ENCODE measurements at places on chromosomes 1 and 21. TPM values are rescaled to one million over a fixed set of nuclear protein-coding genes. Genes with fewer than 3 reads are reported as not detected.

DNA sequence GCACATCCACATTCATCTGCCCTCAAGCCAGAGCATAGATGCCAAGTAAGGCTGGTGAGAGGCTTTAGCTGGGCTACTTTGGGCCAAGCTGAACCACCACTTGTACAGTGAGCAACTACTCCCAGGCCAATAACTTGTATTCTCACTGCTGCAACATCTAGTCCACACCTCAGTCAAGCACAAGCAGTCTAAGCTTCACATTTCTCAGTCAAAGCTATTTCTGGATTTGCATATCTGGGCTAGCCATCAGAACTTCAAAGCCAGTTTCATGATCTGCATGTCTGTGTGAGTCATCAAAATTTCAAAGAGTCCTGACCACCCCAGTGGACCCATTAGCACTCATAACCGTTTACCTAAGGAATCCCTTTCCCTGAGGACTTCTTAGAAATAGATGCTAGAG lies 77.7 kb upstream of the DIRAS3 start:
- DNase-seq: no peak

GRCh38 chr1:109730666-109731065 lies 10.2 kb downstream of the GSTM3 start:
- no peak for DNase-seq

DNA sequence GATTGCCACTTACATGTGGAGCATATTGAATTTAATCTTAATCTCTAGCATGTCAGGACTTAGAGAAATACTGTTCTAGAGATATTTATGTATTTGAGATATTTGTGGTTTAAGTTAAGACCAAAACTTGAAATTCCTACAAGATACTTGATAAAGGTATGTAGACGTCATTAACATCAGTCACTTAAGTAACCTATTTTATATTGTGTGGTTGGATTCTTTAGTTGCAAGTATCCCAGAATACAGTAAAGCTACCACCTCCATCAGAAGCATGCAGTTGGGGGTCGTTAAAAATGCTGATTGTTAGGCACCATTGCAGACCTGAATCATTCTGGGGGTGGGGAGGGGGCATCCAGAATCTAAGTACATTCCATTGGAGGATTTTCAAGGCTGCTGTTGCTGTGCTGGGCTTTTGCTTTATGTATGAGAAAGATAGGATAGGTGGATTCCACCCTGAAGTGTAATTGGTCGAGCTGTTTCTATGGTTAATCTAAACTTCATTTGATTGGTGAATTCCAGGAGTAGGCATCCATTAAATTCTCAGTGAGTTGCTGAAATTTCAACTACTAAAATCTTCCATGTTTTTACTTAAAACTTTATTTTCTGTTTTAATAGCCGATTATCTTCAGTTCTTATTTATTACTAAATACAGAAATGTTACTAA lies 4.0 kb downstream of the H3-3A start:
- no peak for DNase-seq

MYBPHL gene
- not detected for total RNA-seq

DNA sequence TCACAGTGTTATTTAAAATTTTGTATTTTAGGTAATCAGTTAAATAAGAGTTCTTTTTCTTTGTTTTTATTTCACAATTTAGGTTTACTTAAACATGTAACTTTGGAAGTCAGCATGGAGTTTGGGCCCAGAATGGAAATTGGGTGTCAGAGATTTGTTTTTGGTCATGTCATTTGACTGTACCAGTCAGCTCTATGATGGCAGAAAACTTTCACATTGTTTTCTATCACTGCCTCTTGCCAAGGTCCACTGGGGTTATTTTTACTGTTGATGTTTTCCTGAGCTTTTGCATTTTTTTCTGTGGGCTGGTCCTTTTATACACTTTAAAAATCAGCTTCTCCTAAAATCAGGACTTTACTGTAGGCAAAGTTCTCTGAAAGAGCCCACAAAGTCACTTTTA lies 54.4 kb downstream of the SLC30A7 start:
- DNase-seq: no peak

SYDE2 gene
- 20.7 TPM for total RNA-seq

DNA sequence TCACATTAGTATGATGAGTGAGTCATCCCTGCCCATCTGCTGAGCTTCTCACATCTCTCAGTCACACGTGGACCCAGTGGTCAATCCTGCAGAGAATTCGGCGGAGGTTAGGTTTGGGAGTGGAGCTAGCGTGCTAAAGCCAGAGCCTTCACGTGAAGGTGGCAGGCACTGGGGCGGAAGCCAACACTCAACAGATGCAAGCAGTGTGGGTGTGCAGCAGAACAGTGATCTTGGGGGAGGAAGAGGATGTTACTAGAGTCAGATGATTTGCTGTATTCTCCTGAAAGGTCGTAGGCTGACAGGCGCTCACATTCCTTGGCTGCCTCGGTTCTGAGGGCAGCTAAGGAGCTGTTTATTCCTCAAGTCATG lies 6.7 kb downstream of the C1orf115 start:
- no peak for DNase-seq

ZNF648 gene
- not detected for total RNA-seq

CSF3R gene
- 5.8 TPM for total RNA-seq

DNA sequence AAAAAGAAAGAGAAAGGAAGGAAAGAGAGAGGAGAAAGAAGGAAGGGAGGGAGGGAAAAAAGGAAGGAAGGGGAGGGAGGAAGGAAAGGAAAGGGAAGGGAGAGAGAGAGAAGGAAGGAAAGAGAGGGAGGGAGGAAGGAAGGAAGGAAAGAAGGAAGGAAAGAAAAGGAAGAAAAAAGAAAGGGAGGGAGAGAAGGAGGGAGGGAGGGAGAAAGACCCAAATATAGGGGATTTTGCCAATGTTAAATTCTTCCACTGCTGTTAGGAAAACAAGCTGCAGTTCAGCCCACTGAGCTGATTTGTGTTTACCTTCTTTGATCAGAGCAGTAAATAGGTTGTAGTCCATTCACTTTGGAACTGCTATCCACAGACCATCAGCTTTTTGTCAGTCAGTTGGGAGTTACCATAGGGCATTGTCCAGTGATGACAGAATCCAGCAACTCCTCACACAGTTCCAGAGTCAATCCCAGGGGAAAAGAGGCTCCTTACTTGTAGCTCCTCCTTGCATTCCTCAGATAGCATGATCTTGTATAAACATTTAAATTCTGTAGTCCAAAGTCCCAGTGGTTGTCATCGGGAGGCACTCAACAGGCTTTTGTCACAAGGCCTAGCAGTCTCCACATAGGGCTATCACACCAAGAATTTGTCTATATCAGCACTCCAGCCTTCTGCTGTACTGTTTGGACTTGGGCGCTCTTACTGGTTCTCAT lies 13.5 kb upstream of the PPP1R8 start:
- DNase-seq: no peak

- no peak for DNase-seq
Measured at GRCh38 chr1:17844185-17844826, 89.2 kb downstream of the ACTL8 start.

SPOCD1 gene
- not detected for total RNA-seq

DNA sequence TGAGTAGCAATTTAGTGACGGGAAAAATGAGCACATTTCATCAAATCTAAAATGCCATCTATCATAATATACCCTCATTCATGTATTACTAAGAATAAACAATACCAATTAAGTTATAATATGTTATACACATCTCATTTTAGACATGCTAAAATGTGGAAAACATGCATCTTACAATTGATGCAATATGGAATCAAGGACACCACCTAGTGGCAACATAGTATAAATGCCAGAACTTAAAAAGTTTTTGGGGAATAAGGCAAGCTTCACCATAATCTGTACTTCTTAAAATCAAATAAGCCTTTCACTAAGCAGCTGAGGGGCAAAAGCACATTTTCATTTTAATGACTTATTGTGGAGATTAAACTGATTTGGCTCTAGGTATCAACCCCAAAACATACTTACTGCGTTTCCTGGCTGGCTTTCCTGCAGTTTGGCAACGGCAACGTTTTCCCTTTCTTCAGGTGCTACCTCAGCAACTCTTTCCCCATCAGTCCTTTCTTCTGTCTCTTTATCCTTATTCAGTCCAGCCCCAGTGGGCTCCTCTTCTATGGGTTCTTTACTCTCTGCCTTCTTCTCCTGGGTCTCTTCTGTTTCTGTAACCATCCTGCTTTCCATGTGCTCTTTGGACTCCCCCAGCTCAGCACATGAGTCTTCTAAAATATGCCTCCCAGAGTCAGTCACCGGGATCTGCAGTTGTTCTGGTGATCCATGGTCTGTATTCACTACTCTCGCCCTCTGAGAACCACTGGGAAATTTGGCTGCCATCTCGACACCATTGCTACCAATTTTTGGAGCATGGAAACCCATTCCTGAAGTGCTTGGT lies 11.4 kb downstream of the SDE2 start:
- DNase-seq: no peak

DNA sequence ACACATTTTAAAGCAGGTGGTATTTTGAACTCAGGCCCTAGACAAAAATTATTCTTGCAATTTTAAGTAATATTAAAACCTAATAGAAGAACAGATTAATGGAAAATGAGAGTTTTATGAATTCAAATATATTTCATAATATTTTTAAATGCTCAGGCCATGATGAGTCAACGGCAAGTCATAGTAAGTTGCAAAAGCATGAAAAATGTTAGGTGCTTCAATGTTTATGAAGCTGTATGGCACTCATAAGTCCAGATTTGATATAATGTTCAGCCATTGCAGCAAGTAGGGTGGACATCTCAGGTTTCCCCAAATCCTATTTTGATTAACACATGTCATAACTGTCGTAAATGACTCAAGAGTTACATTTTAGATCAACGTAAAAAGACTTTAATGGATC lies 112.6 kb downstream of the GRIK1 start:
- no peak for DNase-seq

SPRR2F gene
- not detected for total RNA-seq

DNA sequence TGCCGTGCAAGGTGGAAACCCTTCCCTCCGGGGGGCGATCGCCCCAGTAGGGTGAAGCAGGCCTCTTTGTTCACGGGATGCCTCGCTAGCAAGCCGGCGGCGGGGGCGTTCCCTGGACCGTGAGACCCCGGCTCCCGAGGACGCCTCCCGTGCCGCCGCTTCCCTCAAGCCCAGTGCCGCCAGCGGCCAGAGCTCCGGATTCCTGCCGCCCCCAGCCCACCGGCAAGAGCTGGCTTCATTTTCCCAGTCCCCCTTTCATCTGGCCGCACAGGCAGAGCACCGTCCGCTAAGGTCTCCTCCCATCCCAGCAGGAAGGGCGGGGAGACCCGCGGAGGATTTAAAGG lies 16.3 kb downstream of the IER5 start:
- no peak for DNase-seq

DNA sequence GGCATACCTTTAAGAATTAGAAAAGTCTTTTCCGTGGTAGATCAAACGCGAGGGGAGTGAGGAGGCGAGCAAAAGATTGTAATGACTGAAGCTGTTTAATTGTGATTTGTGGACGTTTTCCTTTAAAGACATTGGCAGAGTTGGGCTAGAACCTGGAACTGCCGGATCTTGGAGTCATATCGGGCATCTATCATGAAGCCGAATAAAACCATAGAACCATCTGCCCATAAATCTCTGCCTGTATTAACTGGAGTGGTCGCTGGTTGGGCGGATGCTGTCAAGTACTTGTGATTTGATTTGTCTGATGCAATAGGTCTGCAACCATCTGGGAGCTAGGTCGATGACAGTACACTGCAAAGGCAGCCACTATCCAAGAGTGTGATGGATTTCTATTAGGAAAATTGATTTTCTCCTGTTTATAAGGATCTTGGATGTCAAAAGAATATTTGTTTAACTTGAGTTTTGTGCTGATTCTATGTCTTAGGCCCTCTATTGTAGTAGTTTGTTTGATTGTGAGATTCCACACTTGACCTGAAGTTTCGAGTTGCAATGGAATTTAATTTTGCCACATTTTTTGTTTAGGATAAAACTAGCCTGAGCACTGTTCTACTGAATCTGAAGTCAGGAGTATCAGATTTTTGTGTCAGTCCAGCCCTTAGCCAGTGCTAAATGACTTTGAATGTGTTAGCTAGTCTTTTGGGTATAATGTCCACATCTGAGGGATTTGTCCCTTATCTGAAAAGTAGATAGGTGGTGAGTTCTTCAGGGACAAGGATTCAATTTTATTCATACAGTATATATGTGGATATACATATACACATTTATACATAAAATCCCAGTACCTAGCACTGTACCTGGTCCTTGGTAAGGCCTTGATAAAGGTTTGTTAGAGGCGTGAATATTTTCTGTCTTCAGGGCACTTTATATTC lies 1.2 kb downstream of the SARS1 start:
- DNase-seq: no peak

DNA sequence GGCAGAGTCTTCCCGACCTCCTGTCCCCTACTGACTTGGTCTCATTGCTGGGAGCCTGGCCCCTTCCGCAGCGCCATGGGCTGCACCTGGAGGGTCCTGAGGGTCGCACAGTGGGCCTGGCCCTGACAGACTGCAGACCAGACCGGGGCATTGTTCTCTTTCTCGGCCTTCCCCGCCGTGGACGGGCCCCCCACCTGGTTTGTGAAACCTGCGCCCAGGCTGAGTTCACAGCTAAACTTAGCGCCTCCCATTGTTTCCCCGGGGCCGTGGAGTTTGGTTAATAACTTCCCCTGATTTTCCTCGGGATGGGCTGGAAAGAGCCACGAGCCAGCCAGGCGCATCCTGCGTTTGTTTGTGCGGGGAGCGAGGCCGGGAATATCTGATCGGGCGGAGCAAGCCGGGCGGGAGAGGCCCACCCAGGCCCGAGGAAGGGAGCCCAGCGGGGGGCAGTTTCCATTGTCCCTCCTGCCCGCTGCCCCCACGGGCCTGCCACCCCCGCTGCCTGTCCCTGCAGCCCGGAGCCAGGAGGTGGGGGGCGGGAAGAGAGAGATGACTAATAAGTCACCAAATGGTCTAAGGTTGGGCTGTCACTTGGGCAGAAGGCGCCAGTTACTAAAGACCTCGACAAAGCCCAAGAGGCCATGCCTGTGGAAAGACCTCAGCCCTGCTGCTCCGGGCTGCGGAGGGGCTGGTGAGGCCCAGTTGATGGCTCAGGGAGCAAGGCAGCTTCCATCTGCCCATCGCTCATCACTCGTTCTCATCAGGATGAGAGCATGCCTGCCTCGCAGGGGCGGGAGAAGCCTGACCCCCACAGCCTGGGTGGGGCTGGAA lies 39.0 kb upstream of the ARHGEF16 start:
- DNase-seq: no peak

DNA sequence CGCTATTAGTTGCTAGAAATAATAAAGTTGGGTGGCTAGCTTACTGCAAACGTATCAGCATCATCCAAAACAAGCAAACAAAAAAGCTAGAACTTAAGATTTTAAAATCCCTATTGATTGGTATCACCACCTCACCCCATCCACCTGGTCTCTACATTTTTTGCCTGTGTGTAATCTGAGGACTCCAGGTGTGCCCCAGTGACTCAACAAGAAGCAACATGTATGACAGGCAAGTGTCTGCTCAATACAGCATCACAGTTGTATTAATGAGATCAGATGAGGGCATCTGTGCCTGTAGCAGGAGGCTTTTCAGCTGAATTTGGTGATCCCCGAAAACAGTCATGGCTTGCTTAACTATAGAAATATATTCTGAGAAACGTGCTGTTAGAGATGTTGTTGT lies 14.6 kb upstream of the PAPPA2 start:
- no peak for DNase-seq

VHLL gene
- total RNA-seq: not detected

- DNase-seq: peak; percentile 79
Measured at GRCh38 chr1:30888391-30888790, 20.2 kb downstream of the SDC3 start.

AHCTF1 gene
- total RNA-seq: 21.1 TPM

TPTE gene
- not detected for total RNA-seq

GRCh38 chr21:26954662-26955121 lies 12.2 kb downstream of the ADAMTS5 start:
- no peak for DNase-seq
